ENCODE measurements at places on chromosomes 6 and 20. TPM values are rescaled to one million over a fixed set of nuclear protein-coding genes. Genes with fewer than 3 reads are reported as not detected.

Gene COL21A1
- total RNA-seq = not detected

Gene SLC22A16
- not detected for total RNA-seq

GRCh38 chr20:16321291-16321690, 252.0 kb downstream of the KIF16B start:
- DNase-seq = no peak

- DNase-seq = no peak
These were observed 251.2 kb downstream of the TBC1D7 start for GRCh38 chr6:13077117-13077516.

- no peak for DNase-seq
These were observed 169.5 kb upstream of the THEMIS start for GRCh38 chr6:128070406-128070805.

DNA sequence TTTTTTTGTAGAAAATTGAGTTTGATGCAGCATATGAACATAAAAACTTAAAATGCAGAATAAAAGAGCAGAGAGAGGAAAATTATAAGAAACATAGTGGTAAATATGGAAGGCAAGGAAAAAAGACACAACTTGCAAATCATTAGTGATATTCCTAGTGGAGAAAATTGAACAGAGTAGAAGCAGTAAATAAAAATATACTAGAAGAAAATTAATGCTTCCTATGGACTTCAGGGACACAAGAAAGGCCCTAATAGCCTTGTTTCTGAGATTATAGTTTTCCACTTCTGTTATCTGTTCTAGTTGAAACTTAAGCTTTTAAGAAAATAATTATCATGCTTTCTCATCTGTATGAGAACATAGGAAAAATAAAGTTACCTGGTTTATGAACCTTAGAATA, 25.6 kb upstream of the ADIG start:
- DNase-seq = no peak

GRCh38 chr20:25739615-25740320, 43.1 kb upstream of the ZNF337 start:
- no peak for DNase-seq

GRCh38 chr6:170162011-170162774, 128.7 kb downstream of the DLL1 start:
- DNase-seq = no peak

Gene CYP24A1
- not detected for total RNA-seq

- DNase-seq = no peak
These were observed 16.9 kb upstream of the APMAP start for GRCh38 chr20:25009218-25010145.

Gene PAK1IP1
- total RNA-seq = 21.8 TPM

GRCh38 chr20:6241591-6241990, 118.8 kb upstream of the FERMT1 start:
- DNase-seq = no peak

Gene DNAH8
- total RNA-seq = not detected

DNA sequence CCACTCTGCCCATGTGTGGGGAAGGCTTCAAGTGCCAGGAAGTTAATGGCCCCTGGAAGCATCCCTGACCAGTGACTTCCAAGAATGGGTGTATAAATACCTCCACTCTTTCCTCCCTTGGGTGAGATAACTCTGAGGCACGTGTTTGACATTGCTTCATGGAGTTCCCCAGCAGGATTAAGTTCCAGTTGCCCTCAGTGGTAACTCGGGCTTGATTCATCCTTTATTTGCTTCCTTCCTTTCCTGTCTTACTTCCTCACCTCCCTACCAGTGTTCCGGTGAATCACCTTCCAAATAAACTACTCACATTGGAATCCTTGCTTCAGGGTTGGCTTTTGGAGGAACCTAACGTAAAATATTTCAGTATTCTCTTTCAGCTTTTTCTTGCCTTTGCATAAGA, 84.6 kb upstream of the JAG1 start:
- DNase-seq = no peak

DNA sequence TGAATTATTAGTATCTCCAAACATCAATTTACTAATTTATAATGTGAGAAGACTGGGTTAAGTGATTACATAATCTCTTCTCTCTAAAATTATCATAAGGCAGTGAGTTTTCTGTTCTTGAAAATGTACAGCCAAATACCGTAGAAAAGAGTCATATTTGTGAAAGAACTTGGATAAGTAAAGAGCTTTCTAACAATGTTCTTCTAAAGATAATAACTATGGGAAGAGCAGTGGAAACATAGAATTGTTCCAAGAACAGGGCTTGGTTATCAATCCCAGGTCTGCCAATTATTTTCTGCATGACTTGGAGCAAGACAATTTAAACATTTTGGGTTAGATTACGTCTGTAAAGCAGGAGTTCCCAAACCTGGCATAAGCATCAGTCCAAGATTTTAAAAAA, 198.1 kb upstream of the SGK1 start:
- no peak for DNase-seq

DNA sequence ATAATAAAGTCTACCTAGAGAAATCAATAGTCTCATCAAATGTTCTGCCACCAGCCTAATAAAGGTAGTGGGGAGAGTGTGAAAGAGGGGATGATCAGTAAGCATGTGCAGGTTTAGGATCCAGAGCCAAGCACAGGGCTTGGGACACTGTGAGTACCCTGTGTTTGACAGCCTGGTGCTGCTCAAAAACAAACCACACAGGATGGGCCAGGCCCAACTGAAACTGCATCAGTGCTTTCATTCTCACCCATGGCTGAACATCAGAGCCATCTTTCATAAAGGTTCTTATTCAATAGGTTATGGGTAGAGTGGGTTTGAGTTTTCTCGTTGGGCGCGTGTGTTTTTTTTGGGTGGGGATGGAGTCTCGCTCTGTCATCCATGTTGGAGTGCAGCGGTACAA, 87.3 kb upstream of the NHSL1 start:
- DNase-seq = no peak

- no peak for DNase-seq
These were observed 898.0 kb upstream of the EYS start for GRCh38 chr6:66605011-66605410.

Gene MRPS18B
- total RNA-seq = 79.6 TPM

DNA sequence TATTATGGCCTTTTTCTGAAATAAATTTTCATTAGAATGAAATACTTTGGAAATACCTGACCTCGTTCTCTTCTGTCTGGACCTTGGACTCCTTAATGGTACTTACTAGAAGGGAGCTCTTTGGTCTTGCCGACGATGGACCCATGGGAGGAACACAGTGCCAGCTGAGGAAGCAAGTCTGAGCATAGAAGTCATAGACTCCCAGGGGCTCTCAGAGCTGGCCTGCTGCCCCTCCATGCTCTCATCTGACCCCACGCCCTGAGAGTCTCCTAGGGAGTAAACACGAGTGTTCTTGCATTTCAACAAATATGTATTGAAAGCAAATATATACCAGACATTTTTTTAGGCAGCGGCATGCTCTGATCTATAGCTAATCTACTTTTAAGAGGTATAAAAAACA, 87.8 kb downstream of the PLEKHG1 start:
- DNase-seq = no peak

DNA sequence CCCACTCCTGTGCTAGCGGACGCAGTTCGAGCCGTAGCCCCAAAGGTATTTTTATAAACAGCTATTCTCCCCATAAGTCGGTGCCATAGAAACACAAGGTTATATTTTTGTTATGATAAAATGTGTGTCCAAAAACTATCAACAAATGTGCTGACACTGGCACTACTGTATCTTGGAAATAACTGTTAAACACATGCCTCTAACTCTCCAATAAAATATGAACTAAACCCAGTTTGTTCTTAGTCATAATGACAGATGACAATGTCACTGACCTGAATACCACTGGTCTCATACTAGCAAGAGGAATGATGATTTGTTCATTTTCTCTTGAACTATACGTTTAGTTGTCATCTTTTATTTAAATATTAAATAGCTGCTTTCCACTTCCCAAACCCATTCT, 51.4 kb upstream of the NUP153 start:
- no peak for DNase-seq

DNA sequence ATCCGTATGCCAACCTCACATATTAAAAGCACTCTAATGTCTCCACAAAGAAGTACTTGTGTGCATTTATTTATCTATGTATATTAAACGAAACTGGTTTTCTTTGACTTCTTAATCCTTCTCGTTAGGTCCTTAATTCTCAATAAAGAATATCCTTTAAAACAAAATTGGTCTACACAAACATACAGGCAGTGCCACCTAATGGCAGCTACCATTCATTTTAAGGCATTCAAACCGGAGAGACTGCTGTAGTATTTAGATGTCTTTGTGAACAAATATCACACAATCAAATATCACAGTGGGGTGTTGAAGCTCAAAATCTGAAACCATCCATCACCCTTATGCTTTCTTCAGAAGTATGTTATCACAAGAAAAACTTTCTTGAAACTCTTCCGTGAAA, 96.6 kb upstream of the IRAK1BP1 start:
- no peak for DNase-seq

- DNase-seq = no peak
These were observed 659.7 kb upstream of the FLRT3 start for GRCh38 chr20:14996883-14997672.

Gene DAAM2
- total RNA-seq = 1.1 TPM

- no peak for DNase-seq
These were observed 38.3 kb upstream of the LTV1 start for GRCh38 chr6:143804835-143805239.

DNA sequence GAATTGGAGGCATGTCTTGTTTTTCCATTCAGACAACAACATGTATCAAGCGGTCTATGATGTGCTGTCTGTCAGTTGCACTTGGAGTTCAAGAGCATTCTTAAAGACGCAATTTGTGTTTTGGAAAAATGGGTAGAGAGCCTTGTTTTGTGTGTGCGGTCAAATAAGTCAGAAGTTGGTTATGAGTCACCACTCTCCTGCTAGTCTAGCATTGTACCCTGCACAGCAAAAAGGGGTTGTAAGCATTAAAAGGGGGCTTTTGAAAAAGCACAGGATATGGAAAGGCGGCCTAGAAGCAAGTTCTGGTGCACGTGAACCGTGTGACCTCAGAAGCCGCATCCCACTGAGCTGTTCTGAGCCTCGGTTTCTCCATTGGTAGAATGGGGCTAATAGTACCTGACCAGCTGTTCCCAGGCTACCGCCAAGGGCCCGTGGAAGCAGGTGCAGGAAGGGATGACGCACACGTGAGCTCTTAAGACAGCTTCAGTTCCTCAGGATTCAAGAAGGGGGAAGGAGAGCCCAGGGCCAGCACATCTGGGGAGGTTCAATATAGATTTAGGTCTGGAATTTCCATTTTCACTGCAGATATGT, 61.6 kb upstream of the SNX9 start:
- no peak for DNase-seq

All from OCI-LY7 (cell line).